ENCODE measurements at places on chromosomes 7 and 10.

- ATAC-seq, result no peak
These were observed 19.1 kb upstream of the OTUD1 start for GRCh38 chr10:23419655-23420329.

GRCh38 chr7:99558306-99559174, at the start of gene ZNF655:
ZNF655 (plus strand) TSS chr7:99558642; CDS start chr7:99560560, 1,918 bp downstream.
- ATAC-seq, result peak; percentile 87

DNA sequence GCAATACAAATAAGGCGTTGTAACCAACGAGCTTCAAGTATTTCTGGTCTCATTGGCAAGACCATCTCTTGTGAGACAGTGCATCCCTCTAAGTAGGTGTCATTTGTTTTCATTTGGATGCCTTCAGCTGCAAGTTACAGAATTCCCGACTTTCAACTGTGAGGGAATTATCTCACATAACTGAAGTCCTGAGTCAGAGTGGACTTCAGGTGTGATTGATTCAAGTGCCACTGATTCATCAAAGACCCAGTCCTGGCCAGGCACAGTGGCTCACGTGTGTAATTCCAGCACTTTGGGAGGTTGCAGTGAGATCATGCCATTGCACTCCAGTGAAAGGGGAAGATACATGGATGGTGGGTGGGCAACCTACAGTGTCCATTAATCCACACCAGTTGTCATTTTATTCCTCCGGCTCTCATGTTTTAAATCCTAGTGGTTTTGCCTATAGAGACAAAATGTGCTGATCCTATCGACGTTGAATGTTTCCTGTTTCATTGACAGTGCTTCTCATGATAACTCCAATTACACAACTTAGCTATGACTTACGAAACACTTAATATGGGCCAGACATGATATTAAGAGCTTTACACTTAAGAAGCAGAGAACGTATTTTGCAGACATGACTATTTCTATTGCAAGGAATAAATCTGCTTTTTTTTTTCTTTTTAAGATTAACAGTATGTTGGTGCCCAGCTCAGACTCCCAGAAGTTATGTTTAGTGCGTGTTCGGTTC, 268.0 kb downstream of the FRMD4A start:
- no peak for ATAC-seq

DNA sequence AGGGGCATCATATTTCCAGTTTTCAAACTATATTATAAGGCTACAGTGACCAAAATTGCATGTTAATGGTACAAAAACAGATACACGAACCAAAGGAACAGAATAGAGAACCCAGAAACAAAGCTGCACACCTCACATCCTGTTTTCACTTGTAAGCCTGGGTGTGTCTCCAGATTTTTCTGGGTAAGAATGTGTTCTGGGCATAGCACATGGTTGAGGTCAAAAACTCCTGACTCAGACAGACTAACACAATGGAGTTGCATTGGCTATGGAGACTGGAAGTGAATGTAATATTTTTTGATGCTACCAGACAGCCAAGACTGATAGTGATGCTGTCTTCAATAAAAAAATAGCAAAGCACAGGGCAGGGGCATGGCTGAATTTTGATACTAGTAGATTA, 1175.2 kb downstream of the NXPH1 start:
- no peak for ATAC-seq

DNA sequence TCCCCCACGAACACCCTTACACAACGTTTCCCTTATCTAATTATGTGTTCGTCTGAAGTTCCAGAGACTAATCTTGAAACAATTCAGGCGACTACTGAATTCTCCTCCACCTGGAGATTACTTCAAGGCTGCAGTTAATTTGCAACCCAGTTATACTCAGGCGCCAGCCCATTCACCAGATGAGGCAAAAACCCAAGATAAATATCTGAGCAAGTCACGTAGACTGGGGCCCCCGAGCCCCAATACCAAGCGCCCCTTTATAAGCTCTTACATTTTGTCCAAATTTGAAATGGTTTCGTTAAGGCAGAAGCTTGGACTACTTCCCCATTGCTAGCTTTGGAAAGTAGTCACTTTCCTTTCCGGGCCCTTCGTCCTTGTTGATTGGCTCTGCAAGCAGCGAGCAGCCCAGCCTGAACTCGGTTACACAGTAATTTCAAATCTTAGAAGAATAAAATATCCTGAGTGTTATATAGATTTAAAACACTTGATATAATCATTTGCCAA, 1.2 kb downstream of the TPK1 start:
- peak; percentile 8 for ATAC-seq
